Sigmoid colon (tissue), 7 donors: ENCODE measurements at places on chromosomes 3 and 15. TPM values are rescaled to one million over a fixed set of nuclear protein-coding genes. Genes with fewer than 3 reads are reported as not detected.

DNA sequence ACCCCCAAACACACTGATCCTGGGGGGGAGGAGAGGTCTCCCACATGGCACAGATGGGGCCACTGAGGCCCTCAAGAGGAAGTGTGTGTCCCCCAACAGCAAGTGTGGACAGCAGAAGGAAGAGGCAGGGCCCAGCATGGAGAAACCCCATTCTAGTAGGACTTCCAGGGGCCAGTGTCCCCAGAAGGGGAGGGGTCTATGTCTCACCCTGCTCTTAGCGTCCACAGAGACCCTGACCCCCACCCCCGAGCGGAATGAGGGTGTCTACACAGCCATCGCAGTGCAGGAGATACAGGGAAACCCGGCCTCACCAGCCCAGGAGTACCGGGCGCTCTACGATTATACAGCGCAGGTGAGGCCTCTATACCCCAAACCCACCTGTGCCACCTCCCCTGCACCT, 35.3 kb downstream of the TSPAN3 start:
- H3K27me3 ChIP-seq: no peaks in the 10 kb centered on the region
- peaks cover 11% of the 10 kb centered on the region for H3K36me3 ChIP-seq
- H3K4me1 ChIP-seq: no peaks in the 10 kb centered on the region
- no peak overlapping the region for H3K4me3 ChIP-seq
- H3K27ac ChIP-seq: no peak overlapping the region

The ZXDC gene
- 5.5 TPM for polyA plus RNA-seq

The CCDC9B gene
- polyA plus RNA-seq: 7.8 TPM

The SERPINI2 gene
- polyA plus RNA-seq: not detected

The CCDC191 gene
- 2.9 TPM for polyA plus RNA-seq

- no peaks in the 10 kb centered on the region for H3K36me3 ChIP-seq
- no peak overlapping the region for H3K4me3 ChIP-seq
- no peak for DNase-seq
- H3K27ac ChIP-seq: no peak overlapping the region
- H3K4me1 ChIP-seq: no peaks in the 10 kb centered on the region
- H3K27me3 ChIP-seq: no peaks in the 10 kb centered on the region
These were observed 706.1 kb downstream of the EPHA3 start for GRCh38 chr3:89813500-89813899.

The STRIT1 gene
- not detected for polyA plus RNA-seq

GRCh38 chr3:138890555-138891187, 55.9 kb upstream of the PIK3CB start:
- DNase-seq: no peak
- no peaks in the 10 kb centered on the region for H3K4me1 ChIP-seq
- H3K36me3 ChIP-seq: no peaks in the 10 kb centered on the region
- no peak overlapping the region for H3K27ac ChIP-seq
- H3K4me3 ChIP-seq: no peak overlapping the region

GRCh38 chr3:159609625-159610024, 379.0 kb upstream of the IL12A start:
- H3K27me3 ChIP-seq: no peaks in the 10 kb centered on the region
- no peaks in the 10 kb centered on the region for H3K36me3 ChIP-seq
- H3K27ac ChIP-seq: no peak overlapping the region
- DNase-seq: no peak
- no peaks in the 10 kb centered on the region for H3K4me1 ChIP-seq

- no peak for DNase-seq
- H3K4me3 ChIP-seq: no peak overlapping the region
- no peaks in the 10 kb centered on the region for H3K4me1 ChIP-seq
- no peaks in the 10 kb centered on the region for H3K36me3 ChIP-seq
- no peaks in the 10 kb centered on the region for H3K27me3 ChIP-seq
- H3K27ac ChIP-seq: no peak overlapping the region
These were observed 40.6 kb downstream of the SLC25A26 start for GRCh38 chr3:66261355-66261754.

DNA sequence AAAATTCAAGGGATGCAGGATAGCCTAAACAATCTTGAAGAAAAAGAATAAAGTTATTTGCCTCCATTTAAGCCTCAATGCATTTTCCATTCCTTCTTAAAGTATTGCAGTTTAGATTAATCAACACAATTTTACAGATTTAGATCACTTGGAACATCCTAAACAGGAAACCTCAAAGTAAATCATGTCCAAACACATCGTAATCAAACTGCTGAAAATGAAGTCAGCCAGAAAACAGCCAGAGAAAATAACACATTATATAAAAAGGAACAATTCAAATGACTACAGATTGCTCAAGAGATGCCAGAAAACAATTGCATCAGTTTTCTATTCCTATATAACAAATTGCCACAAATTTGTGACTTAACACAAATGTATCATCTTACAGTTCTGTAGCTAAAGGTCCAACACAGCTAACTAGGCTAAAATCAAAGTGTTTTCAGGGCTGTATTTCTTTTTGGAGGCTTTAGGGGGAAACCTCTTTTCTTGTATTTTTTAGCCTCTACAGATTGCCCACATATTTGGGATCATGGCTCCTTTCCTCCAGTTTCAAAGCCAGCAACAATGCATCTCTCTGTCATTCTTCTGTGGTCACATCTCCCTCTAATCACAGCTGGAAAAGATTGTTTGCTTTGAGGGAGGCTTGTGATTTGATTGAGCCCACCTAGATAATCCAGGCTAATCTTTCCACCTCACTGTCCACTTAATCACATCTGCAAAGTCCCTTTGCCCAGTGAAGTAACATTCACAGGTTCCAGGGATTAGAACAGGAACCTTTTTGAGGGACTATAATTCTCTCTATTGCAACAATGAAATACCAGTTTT, 543.3 kb upstream of the UBE2E2 start:
- no peaks in the 10 kb centered on the region for H3K36me3 ChIP-seq
- peaks cover 4% of the 10 kb centered on the region for H3K27me3 ChIP-seq
- H3K4me3 ChIP-seq: no peak overlapping the region
- H3K27ac ChIP-seq: no peak overlapping the region
- no peaks in the 10 kb centered on the region for H3K4me1 ChIP-seq
- no peak for DNase-seq

- no peak overlapping the region for H3K4me3 ChIP-seq
- DNase-seq: no peak
These were observed 75.7 kb upstream of the GADL1 start for GRCh38 chr3:30970183-30970582.

The DPPA2 gene
- not detected for polyA plus RNA-seq

DNA sequence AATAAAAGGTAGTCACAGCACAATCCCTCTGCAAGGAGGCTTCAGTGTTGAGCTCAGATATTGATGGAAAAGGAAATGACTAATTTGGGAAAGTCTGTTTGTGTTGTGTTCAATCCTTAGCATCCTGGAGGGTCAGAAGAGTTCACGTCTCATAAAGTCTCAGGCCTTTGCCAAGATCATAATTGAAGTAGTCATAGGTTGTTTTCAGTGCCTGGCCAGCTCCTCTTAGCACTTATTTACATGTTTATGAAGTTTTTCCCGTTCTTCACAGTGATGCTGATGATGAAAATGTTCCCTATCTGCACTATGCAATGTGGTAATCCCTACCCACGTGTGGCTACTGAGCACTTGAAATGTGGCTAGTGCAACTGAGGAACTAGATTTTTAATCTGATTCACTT, 61.6 kb upstream of the TGFBR2 start:
- no peaks in the 10 kb centered on the region for H3K36me3 ChIP-seq
- H3K27ac ChIP-seq: no peak overlapping the region
- H3K27me3 ChIP-seq: no peaks in the 10 kb centered on the region
- peak; percentile 69 for DNase-seq
- no peak overlapping the region for H3K4me3 ChIP-seq

DNA sequence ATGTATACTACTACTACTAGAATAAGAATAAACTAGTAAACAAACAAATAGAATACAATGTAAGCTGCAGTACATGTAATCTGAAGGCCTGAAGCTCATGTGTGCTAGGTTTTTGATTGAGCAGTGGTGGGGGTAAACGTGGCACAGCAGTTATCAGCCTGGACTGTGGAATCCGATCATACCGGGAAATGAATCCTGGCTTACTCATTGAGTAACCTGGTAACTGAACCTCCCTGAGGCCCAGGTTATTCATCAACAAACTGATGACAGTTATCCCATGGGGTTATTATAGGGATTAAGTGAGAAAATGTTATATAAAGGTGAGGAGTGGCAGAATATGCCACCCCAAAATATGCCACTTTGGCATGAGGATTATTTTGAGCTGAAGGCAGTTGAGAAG, 339.1 kb downstream of the FHIT start:
- no peaks in the 10 kb centered on the region for H3K27me3 ChIP-seq
- H3K4me3 ChIP-seq: no peak overlapping the region
- no peaks in the 10 kb centered on the region for H3K4me1 ChIP-seq
- DNase-seq: no peak

The STAG1 gene
- 13.2 TPM for polyA plus RNA-seq

The SOX2 gene
- not detected for polyA plus RNA-seq
